Hepatic stellate cell (primary cell): ENCODE measurements at places on chromosomes 11 and 22.

DNA sequence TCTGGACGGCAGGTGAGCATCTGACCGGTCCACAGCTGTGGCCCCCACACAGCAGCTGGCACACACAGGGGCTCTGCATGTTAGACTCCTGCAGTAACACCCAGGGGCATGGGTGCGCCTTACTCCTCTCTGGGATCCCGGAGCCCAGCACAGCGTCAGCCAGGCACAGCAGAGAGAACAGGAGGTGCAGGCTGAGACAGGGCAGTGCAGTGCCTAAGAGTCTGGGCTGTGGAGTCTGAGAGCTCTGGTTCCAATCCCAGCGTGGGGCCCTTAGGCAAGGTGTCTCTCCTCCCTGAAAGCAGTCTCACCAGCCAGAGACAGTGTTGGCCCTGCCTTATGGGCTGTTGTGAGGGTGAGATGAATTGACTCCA is 2.3 kb downstream of the NUDT8 start:
- no peak for DNase-seq

- DNase-seq = no peak
Measured at GRCh38 chr11:70472240-70472639, 73.9 kb downstream of the CTTN start.

GRCh38 chr11:9568854-9569587 is 4.4 kb upstream of the WEE1 start:
- DNase-seq = peak; percentile 76

GRCh38 chr22:30315962-30316576 is 10.7 kb downstream of the TBC1D10A start:
- no peak for DNase-seq

DNA sequence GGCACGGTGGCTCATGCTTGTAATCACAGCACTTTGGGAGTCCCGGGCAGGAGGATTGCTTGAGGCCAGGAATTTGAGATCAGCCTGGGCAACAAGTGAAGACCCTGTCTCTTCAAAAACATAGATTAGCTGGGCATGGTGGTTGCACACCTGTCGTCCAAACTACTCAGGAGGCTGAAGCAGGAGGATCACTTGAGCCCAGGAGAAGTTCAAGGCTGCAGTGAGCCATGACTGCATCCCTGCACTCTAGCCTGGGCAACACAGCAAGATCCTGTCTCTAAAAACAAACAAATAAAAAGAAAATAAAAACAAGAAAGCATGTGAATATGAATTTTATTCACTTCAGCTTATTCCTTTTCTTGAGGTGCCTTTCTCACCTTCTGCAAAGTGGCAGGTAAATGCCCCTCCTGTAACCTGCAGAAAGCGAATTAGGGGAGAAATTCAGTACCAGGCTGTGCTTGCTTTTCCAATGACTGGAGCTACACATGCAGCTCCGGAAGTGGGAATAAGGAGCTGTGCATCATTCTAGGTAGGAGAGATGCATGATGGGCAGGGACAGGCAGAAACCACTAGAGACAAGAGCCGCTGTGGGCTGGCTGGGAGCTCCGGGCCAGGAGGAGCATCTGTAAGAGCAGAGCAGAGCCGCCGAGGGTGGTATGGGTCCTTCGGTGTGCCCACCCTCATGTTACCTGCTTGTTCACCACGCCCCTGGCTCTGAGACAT is 14.7 kb upstream of the KCTD17 start:
- DNase-seq = no peak

- DNase-seq = no peak
Measured at GRCh38 chr22:18997925-18998315, 61.8 kb upstream of the PRODH start.

DNA sequence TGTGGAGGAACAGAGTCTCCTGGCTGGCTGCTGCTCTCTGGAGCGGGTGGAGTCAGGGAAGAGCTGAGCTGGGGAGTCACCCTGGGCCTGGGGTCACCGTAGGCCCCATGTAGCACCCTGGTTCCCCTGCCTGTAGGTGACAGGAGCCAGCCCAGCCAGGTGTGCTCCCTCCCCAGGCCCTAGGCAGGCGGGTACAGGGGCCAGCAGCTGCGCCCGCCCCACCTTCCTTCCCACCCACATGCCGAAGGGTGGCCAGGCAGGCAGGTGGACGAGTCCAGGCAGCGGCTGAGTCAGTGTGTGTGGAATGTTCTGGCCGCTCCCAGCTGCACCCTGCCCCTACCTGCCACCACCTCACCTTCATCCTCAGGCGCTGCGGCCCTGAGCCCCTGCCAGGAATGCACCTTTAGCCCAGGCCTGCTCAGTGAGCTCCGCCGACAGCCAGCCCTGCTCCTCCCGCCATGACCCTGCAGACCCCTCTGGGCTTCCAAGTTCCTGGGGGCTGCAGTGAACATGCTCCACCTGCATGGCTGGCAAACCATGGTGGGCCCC is 654 bp upstream of the SYT8 start:
- DNase-seq = no peak

GRCh38 chr11:126543691-126544090 is 188.2 kb downstream of the ST3GAL4 start:
- no peak for DNase-seq

GRCh38 chr22:24525416-24526037 is 29.4 kb downstream of the GUCD1 start:
- peak; percentile 67 for DNase-seq

DNA sequence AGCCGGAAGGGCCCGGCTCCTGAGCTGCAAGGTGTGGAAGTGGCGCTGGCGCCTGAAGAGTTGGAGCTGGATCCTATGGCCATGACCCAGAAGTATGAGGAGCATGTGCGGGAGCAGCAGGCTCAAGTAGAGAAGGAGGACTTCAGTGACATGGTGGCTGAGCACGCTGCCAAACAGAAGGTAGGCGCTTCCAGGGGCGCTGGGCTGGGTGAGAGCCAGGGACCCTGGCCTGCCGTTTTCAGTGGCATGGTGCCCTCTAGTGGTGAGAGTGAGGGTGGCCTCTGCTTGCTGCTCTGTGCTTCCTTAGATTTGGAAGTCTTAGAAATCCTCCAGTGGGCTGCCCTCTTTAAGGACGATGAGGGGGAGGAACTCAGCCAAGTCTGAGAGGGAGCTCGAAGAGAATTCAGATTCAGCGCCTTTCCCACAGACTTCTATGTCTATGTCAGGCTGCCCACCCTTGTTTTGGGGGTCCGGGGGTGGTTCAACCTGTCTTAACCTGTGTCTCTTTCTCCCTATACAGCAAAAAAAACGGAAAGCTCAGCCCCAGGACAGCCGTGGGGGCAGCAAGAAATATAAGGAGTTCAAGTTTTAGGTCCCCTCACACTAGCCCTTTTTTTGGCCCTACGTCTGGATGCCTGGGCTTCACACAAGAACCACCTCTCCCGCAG is 1.8 kb upstream of the PACS1 start:
- DNase-seq = peak; percentile 71

- no peak for DNase-seq
Measured at GRCh38 chr11:134479206-134480135, 67.4 kb upstream of the B3GAT1 start.

DNA sequence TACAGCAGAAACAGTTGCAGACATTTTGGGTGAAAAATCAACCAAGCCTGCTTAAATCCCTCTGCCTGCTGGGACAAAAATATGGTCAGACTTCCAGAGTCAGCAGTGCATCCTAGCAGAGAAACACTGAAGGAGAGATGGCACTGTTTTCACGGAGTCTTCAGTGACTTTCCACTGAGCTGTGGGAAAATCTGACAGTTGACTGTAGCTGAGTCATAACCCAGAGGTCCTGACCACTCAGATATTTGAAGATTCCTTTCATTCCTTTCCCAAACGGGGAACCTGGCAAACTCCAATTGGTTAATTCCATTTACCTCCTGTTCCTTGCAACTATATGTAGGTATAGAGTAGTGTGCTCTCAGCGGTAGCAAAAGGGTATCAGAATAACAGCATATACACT is 20.9 kb upstream of the UPB1 start:
- DNase-seq = peak; percentile 73

DNA sequence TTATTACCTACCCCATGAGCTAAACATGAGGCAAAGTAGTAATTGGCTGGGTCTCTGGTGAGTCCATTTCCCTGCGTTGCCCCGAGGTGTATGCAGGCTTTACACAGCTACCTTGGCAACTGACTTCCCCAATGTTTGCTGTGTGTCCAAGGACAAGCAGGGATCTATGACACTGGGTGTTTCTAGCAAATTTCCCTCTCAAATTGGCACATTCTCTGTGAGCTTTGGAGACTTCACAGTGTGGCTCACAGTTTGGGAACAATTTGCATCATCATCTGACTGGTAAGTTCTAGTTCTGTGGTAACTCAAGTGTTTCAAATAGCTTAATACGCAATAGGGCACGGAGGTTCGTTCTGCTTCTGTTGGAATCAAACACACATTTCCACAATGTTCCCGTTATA is 12.5 kb downstream of the NNMT start:
- no peak for DNase-seq

DNA sequence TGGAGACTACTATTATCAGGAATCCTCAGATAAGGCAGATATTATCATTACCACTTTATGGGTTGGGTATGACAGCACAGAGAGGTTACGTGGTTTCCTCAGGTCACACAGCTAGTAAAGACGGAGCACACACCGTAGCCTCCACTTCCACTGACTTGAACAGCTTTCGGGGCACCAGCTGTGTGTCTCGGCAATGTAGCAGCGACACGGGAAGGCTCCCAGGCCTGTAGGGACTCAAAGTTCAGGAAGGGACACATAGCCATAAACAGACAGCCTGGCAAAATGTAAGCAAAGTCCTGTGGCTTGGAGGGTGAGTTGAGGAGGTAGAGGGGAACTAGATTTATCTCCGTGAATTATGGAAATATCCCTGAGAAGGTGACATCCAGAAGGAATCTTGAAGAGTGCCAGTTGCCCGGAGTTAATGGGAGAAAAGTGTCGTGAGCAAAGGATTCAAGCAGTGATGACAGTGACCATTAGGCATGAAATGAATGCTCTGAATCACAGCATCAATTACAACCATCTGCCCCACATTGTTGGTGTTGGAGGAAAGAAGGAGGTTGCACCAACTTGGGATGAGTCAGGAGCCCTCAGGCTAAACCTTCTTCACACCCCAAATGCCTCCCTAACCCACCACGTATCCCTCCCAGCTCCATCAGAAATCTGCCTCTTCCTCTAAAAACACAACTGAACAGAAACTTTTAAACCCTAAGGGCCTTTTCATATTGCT is 106.7 kb upstream of the ASPHD2 start:
- DNase-seq = peak; percentile 53

DNA sequence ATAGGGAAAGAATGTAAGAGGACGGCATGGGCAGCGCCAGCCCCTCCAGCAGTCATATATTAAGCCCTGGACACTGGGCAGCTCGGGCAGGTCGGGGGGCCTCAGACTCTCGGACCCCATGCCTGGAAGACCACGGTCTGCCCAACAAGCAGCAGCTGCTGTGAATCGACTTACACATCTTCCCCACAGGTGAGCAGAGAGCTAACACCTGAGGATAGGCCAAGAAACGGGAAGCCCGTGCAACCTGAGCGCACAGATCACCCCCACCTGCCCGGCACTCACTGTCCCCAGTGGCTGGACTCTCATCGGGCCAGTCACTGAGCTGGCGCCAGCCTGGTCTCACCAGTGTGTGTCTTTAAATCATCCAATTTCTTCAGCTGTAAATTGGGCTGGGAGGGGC is 4.7 kb upstream of the TCF20 start:
- no peak for DNase-seq

DNA sequence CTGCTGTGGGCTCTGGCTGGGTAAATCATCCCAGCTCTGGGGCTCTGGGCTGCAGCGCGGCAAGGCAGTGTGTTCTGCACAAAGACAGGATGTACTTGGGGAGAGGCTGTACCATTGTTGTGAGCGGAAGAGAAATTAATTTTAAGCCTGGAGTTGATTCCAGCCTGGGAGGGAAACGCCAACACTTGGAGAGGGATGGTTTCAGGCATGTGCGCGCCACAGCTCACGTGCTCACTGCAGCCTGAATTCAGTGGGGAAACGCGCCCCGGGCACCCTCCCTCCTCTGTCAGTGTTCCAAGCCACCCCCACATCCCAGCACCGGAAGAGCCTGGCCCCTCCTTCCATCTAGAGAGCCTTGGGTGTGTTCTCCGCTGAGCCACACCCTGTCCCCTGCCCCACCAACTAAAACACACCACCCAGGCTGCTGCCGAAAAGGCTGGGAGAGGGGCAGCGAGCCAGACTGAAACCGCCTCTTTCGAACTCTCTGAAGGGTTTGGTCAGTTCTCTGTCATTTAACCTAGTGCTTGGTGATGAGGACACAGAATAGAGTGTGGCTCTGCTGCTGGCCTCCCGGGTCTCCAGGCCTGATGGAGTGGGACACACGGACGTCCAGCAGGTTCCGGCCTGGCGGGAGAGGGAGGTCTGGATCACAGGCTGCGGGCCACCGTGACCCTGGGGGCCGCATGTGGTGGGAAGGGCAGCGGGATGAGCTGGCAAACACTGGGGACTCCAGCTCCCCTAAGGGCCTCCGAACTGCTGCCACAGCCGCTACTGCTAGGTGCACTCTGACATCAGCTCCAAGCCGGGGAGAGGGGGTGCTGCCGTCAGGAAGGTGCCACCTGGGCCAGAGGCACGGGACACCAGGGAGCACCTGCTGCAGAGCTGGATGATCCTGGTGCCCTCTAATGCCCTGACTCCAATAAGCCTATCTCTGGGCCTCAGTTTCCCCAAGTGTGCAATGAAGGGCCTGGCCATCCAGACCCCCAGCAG is 230.8 kb downstream of the CTTN start:
- DNase-seq = peak; percentile 39

DNA sequence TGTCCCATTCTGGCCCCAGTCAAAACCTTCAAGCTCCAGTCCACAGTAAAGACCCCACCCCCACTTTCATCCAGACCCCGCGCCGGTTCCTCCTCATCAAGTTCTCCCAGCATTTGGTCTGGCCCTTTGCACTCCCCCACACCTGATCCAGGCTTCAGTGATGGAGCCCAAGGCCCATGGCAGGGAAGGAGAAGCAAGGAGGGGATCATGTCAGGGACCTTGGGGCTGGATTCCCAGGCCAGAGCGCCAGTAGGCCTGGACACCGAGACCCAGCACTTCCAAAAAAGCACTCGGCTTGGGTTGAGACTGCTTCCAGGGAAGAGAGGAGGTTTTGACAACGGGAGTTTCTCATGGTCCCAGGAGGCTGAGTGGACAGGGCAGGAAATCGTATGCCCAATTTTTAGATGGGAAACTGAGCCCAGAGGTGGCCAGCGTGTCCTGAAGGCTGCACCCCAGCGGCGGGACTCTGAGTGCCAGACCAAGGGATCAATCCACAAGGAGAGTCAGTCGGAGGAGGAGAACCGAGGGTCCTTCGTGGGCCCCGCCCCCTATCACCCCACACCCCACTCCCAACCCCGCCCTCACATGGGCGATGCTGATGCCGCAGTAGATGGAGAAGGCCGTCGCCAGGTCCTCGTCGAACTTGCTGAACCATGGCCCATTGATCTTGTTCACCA is 90.5 kb downstream of the PDE2A start:
- DNase-seq = no peak

DNA sequence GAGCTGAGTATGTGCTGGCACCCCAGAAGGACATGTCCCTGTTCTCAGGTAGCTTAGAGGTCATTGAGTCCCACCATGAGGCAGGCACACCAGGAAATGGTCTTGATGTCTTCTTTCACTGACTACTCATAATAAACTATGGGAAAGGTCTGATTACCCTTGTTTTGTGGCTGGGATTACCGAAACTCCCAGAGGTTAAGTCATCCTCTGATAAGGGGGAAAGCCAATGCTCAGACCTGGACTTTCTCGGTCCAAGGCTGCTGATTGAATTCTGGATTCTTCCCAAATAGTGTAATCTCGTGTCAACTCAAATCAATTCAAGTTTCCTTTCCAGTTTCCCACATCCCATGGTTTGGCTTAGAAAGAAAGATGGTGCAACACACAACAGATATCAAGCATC is 3.7 kb upstream of the CD44 start:
- no peak for DNase-seq

GRCh38 chr11:37718431-37718999 is 1120.5 kb upstream of the RAG2 start:
- no peak for DNase-seq
